Esophagus squamous epithelium (tissue), 5 donors: ENCODE measurements at places on chromosomes 11 and 22. TPM values are rescaled to one million over a fixed set of nuclear protein-coding genes. Genes with fewer than 3 reads are reported as not detected.

C11orf16 gene
- total RNA-seq = not detected

MRGPRX4 gene
- total RNA-seq = not detected

ACR gene
- total RNA-seq = not detected

OR56A1 gene
- not detected for total RNA-seq

GRCh38 chr22:50621356-50621880, 6.5 kb downstream of the ARSA start:
- H3K27me3 ChIP-seq = no peaks in the 10 kb centered on the region
- peaks cover 22% of the 10 kb centered on the region for H3K4me1 ChIP-seq
- no peak for DNase-seq
- peaks cover 4% of the 10 kb centered on the region for H3K36me3 ChIP-seq
- H3K4me3 ChIP-seq = peak overlapping the region; percentile 38

- no peak overlapping the region for H3K27ac ChIP-seq
- no peaks in the 10 kb centered on the region for H3K36me3 ChIP-seq
- H3K27me3 ChIP-seq = no peaks in the 10 kb centered on the region
- DNase-seq = no peak
Measured at GRCh38 chr11:102485095-102485722, 32.6 kb upstream of the TMEM123 start.

- DNase-seq = no peak
- H3K27ac ChIP-seq = no peak overlapping the region
- no peaks in the 10 kb centered on the region for H3K27me3 ChIP-seq
- peaks cover 28% of the 10 kb centered on the region for H3K4me1 ChIP-seq
- no peaks in the 10 kb centered on the region for H3K36me3 ChIP-seq
Measured at GRCh38 chr11:86152006-86152862, 83.3 kb upstream of the PICALM start.

DNA sequence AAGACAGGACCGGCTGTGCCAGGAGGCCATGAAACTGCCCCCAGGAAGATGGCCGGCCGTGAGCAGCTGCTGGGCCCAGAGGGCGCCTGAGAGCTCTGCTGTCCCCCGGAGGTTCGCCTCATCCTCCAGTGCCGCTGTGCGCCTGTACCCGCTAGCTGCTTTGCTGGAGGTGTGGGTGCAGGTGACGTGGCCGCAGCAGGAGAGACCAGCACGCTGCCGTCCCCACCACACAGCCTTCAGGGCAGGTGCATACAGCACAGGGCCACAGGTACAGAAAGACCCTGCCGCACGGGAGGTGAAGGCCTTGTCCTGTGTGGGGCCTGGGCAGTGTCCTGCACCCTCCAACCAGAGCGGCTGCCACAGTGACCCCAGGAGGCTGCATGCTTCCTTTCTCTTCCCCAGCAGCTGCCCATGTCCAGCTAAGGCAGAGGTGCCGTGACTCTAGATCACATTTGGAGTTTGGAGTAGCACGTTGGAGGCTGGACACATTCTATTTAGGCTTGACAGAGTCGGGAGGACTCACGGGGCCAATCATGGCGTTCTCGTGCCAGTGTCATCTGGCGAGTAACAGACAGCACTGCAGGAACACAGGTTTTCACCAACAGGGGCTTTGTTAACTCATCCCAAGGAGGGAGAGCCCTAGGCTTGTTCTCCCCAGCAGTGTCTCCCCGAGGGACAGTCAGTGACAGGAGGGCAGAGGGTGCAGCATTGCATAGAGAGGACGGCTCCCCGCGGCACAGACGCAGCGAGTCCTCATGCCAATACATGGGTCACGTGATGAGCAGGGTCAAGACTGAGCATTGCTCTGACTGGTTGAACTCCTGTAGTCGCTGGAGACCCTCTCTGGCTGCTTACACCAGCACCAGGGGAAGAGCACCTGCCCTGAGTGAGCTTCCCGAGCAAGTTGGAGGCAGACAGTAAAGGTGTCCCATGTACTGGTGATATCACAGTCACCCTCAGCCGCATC, 18.7 kb upstream of the PANX2 start:
- no peak overlapping the region for H3K4me3 ChIP-seq
- H3K36me3 ChIP-seq = no peaks in the 10 kb centered on the region
- H3K27ac ChIP-seq = no peak overlapping the region
- DNase-seq = no peak

- no peaks in the 10 kb centered on the region for H3K36me3 ChIP-seq
- H3K27me3 ChIP-seq = no peaks in the 10 kb centered on the region
- no peak for DNase-seq
- H3K4me1 ChIP-seq = no peaks in the 10 kb centered on the region
- H3K4me3 ChIP-seq = no peak overlapping the region
Measured at GRCh38 chr11:2549876-2550605, 105.2 kb downstream of the KCNQ1 start.

GRCh38 chr11:11413776-11414175, 60.7 kb upstream of the CSNK2A3 start:
- no peak for DNase-seq
- no peak overlapping the region for H3K27ac ChIP-seq
- H3K27me3 ChIP-seq = no peaks in the 10 kb centered on the region
- no peaks in the 10 kb centered on the region for H3K36me3 ChIP-seq
- peaks cover 15% of the 10 kb centered on the region for H3K4me1 ChIP-seq
- H3K4me3 ChIP-seq = no peak overlapping the region

DNA sequence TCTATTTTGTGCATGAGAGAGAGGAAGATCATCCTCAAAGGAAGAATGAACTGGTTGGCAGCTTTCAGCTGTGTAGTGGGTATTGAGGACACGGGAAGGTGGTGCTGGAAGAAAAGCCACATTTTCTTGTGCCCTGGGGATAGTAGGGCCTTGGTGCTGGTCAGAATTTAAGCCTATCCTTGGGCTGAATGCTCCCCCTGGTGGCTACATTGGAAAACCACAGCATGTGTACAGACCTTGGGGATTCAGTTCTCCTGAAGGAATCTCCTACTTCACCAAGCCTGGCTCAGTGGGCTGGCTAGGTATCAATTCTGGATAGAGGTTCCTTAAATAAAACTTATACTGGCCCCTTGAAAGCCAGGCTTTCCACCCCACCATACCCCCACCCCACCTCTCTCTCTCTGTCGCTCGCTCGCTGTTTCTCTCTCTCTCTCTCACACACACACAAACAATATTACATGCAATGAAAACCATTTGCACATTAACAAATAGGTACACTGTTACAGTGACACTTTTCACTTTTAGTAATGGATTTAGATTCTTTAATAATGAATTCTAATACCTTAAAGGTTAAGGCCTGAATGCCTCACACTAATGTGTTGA, 2.8 kb upstream of the OR51M1 start:
- DNase-seq = no peak
- no peaks in the 10 kb centered on the region for H3K27me3 ChIP-seq
- H3K36me3 ChIP-seq = no peaks in the 10 kb centered on the region
- H3K4me3 ChIP-seq = no peak overlapping the region
- H3K4me1 ChIP-seq = no peaks in the 10 kb centered on the region
- no peak overlapping the region for H3K27ac ChIP-seq

DNA sequence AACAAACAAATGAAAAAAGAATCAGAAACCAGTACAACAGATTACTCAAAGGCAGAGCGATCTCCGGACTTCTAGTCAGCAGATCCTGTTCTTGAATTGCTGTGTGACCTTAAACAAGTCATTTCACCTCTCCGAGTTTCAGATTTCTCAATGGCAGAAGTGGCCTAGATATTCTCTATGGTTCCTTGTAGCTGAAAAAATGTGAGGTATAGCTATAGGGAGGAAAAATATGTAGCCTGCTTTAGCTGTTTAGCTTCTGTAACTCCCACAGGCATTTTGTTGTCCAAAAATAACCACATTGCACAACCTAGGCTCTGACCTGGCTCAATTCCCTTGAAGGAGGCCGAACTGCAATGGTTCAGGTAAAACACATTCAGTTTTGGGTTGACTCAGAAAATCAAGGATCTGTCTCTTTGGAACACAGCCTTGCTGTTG, 100.7 kb downstream of the DBX1 start:
- peak overlapping the region; percentile 48 for H3K27ac ChIP-seq
- DNase-seq = no peak
- no peaks in the 10 kb centered on the region for H3K27me3 ChIP-seq
- peaks cover 9% of the 10 kb centered on the region for H3K4me1 ChIP-seq
- H3K36me3 ChIP-seq = no peaks in the 10 kb centered on the region
- no peak overlapping the region for H3K4me3 ChIP-seq

- peaks cover 42% of the 10 kb centered on the region for H3K4me1 ChIP-seq
- peaks cover 3% of the 10 kb centered on the region for H3K36me3 ChIP-seq
- peak within 1 kb of the TSS; percentile 69 for H3K4me3 ChIP-seq
Measured at GRCh38 chr22:38755911-38756532, at the start of gene SUN2. TSS of gene SUN2 (minus strand) at chr22:38755998. CDS start at chr22:38752628, 3,370 bp downstream.

DNA sequence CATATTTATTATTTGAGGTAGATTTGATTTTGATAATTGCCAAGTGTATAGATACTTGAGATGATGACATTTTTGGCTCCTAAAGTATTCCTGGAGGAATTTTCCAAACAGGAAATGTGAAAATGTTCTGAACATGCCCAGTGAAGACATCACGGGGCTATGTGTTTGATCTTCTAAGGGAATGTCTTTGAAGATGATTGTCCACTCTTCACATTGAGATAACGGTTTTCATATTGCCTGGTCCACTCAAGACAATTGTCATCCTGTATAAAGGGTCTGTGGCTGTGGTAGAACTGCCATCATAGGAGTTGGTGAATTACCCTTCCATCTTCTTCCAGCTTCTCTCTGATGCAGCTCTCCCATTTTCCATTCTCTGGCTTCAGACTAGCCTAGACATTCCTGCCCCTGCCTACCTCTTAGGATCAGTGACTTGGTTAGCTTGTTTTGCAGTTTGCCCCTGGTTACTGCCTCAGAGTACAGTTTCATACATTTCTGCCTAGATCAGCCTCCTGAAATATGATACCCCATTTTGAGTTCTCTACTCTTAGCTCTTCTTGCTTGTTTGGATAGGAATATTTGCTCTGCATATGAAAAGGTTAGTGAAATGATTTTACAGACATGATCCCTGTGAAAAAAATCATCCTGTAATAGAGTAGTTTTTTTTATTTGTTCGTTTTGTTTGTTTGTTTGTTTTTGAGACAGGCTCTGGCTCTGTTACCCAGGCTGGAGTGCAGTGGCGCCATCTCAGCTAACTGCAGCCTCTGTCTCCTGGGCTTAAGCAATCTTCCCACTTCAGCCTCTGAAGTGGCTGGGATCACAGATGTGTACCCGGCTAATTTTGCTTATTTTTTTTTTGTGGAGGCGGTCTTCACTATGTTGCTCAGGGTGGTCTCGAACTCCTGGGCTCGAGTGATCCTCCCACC, 111.4 kb upstream of the SORL1-AS1 start:
- H3K4me3 ChIP-seq = no peak overlapping the region
- no peak for DNase-seq
- H3K27me3 ChIP-seq = no peaks in the 10 kb centered on the region
- no peaks in the 10 kb centered on the region for H3K36me3 ChIP-seq
- H3K4me1 ChIP-seq = no peaks in the 10 kb centered on the region
- no peak overlapping the region for H3K27ac ChIP-seq
